Endothelial cell (in vitro differentiated cells): ENCODE measurements at places on chromosomes 7 and 10. TPM values are rescaled to one million over a fixed set of nuclear protein-coding genes. Genes with fewer than 3 reads are reported as not detected.
A peak's percentile ranks its signal among the peaks of the same experiment; 100 is the strongest.

SEMA3C gene
- 0.26 TPM for total RNA-seq

ANKRD30A gene
- total RNA-seq = not detected

SPRN gene
- 0.28 TPM for total RNA-seq

NEUROD6 gene
- not detected for total RNA-seq

CDC14C gene
- total RNA-seq = not detected

PRLHR gene
- not detected for total RNA-seq

SPDYE9 gene
- total RNA-seq = 0.13 TPM

RARRES2 gene
- 4.9 TPM for total RNA-seq

MGAM2 gene
- 0.15 TPM for total RNA-seq

NAT16 gene
- not detected for total RNA-seq

MOGAT3 gene
- not detected for total RNA-seq

MYL10 gene
- total RNA-seq = not detected

GRCh38 chr7:118045629-118046028, 138.3 kb upstream of the LSM8 start:
- H3K27me3 ChIP-seq = no peaks in the 10 kb centered on the region
- H3K4me3 ChIP-seq = no peak overlapping the region
- no peaks in the 10 kb centered on the region for H3K36me3 ChIP-seq
- no peak overlapping the region for H3K27ac ChIP-seq
- peaks cover 9% of the 10 kb centered on the region for H3K4me1 ChIP-seq

GRCh38 chr7:124765401-124766352, at the start of gene GPR37:
GPR37 (minus strand) TSS chr7:124765792; CDS start chr7:124764976, 816 bp downstream.
- H3K4me3 ChIP-seq = peak within 1 kb of the TSS; percentile 93
- peak; percentile 66 for DNase-seq
- H3K27ac ChIP-seq = no peak within 1 kb of the TSS
- peaks cover 9% of the 10 kb centered on the region for H3K27me3 ChIP-seq
- H3K4me1 ChIP-seq = peaks cover 14% of the 10 kb centered on the region

- no peak for DNase-seq
- H3K4me1 ChIP-seq = peaks cover 12% of the 10 kb centered on the region
- H3K36me3 ChIP-seq = peaks cover 7% of the 10 kb centered on the region
- no peak overlapping the region for H3K4me3 ChIP-seq
Measured at GRCh38 chr10:120606051-120606764, 149.2 kb downstream of the PLPP4 start.

GRCh38 chr7:155961241-155962190, 149.3 kb upstream of the SHH start:
- peaks cover 8% of the 10 kb centered on the region for H3K27me3 ChIP-seq
- H3K4me1 ChIP-seq = peaks cover 12% of the 10 kb centered on the region
- DNase-seq = no peak
- no peak overlapping the region for H3K4me3 ChIP-seq
- H3K27ac ChIP-seq = no peak overlapping the region

GRCh38 chr10:24938525-24938924, 13.9 kb downstream of the PRTFDC1 start:
- H3K4me3 ChIP-seq = no peak overlapping the region
- H3K4me1 ChIP-seq = no peaks in the 10 kb centered on the region
- no peaks in the 10 kb centered on the region for H3K27me3 ChIP-seq
- peaks cover 12% of the 10 kb centered on the region for H3K36me3 ChIP-seq
- H3K27ac ChIP-seq = no peak overlapping the region

DNA sequence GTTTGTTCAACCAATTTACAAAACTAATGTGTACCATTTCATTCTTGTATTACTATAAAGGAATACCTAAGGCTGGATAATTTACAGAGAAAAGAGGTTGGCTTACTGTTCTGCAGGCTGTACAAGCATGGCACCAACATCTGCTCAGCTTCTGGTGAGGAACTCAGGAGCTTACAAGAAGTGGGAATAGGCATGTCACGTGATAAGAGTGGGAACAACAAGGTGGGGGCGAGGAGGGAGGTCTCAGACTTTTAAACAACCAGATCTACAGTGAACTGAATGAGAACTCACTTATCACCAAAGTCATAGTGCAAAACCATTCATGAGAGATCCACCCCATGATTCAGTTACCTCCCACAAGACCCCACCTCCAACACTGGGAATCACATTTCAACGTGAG, 1178.0 kb downstream of the REEP3 start:
- H3K27me3 ChIP-seq = no peaks in the 10 kb centered on the region
- no peaks in the 10 kb centered on the region for H3K36me3 ChIP-seq
- no peaks in the 10 kb centered on the region for H3K4me1 ChIP-seq
- no peak for DNase-seq
- no peak overlapping the region for H3K4me3 ChIP-seq

DNA sequence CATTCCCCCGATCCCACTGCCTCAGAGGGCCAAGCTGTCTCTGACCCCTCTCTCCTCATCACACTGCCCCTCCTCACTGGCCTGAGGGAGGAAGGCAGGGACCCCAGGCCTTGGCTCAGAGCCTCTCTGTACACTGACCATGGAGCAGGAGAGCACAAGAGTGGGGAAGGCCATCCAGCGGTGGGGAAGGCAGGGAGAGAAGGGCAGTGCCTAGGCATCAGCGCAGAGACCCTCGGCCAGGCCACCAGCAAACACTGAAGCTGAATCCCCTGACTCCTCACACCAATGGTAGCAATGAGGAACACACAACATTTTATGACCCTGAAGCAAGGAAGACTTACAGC, 14.8 kb downstream of the OGDHL start:
- H3K27ac ChIP-seq = no peak overlapping the region
- no peak for DNase-seq
- H3K36me3 ChIP-seq = peaks cover 8% of the 10 kb centered on the region
- H3K4me1 ChIP-seq = peaks cover 16% of the 10 kb centered on the region
- peaks cover 3% of the 10 kb centered on the region for H3K27me3 ChIP-seq

GRCh38 chr7:44477063-44477830, 13.2 kb downstream of the NUDCD3 start:
- peaks cover 12% of the 10 kb centered on the region for H3K36me3 ChIP-seq
- peak overlapping the region; percentile 14 for H3K27ac ChIP-seq
- peaks cover 1% of the 10 kb centered on the region for H3K27me3 ChIP-seq
- DNase-seq = peak; percentile 76
- H3K4me3 ChIP-seq = no peak overlapping the region
- H3K4me1 ChIP-seq = peaks cover 6% of the 10 kb centered on the region

DNA sequence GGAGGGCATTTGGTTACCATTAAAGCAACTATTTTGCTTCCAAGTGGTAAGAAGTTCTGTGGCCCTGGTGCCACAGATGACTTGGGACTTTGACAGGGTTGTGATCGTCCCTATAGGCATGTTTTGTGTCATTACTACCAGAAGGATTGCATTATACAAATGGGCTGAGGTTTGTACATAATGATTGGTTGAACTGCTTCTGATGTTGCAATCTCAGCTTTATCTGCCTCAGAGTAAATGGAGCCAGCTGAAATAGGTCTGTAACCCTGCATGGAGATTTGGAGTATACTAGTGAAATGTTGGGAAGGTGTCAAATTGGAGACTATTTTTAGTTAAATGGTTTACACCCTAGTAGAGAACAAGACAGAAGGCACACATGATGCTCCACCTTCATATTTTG, 46.1 kb upstream of the SEPTIN7 start:
- no peak overlapping the region for H3K27ac ChIP-seq
- peaks cover 2% of the 10 kb centered on the region for H3K27me3 ChIP-seq
- no peak overlapping the region for H3K4me3 ChIP-seq
- DNase-seq = no peak
- H3K4me1 ChIP-seq = peaks cover 4% of the 10 kb centered on the region
- H3K36me3 ChIP-seq = no peaks in the 10 kb centered on the region

- no peak overlapping the region for H3K4me3 ChIP-seq
- no peaks in the 10 kb centered on the region for H3K4me1 ChIP-seq
- H3K36me3 ChIP-seq = no peaks in the 10 kb centered on the region
- H3K27me3 ChIP-seq = peaks cover 2% of the 10 kb centered on the region
- H3K27ac ChIP-seq = no peak overlapping the region
- no peak for DNase-seq
Measured at GRCh38 chr10:124384591-124385190, 34.0 kb downstream of the OAT start.

DNA sequence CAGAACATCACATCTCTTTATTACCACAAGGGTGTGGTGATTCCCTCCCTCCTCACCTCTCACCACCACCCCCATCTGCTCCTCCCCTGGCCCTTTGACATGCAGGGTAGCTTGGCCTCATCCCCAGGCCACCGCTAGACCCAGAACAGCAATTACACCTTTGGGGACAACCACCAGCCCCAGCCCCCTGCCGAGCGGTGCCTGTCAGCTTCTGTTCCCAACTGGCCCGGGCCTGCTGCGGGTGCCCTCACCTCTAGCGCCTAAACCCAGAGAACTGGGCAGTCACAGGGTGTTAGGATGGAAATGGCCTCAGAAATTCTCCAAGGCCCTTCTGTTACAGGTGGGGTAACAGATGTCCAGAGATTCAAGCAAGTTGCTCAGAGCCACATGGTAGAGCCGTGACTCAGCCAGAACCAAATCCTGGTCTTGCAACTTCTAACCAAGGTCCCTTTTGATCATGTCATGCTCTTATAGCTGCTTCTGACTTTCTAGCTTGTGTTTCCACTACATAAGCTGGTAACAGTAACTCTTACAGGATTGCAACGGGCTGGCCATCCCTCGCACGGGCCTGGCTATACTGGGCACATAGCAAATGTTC, 78.0 kb downstream of the PRKAG2 start:
- H3K36me3 ChIP-seq = no peaks in the 10 kb centered on the region
- no peak overlapping the region for H3K4me3 ChIP-seq
- no peak overlapping the region for H3K27ac ChIP-seq
- peaks cover 3% of the 10 kb centered on the region for H3K4me1 ChIP-seq
- H3K27me3 ChIP-seq = peaks cover 5% of the 10 kb centered on the region
- no peak for DNase-seq

DNA sequence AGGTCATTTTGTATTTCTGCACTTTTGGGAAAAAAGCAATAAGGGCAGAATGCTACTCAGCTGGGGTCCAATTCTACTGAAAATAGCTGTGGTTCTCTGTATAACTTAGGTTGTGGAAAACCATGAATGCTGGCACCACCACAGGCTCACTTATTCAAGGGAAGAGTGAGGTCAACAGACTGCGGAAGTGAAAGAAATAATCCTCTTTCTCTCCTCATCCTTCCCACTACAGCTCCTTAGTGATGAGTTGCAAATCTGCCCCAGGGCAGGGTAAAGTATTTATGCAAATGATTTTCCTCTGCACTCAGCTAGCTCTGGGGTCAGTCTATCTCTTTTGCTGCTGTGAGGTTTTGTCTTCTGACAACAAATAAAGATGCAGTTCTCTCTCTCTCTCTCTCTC, 74.1 kb upstream of the PTPRZ1 start:
- H3K36me3 ChIP-seq = no peaks in the 10 kb centered on the region
- peaks cover 8% of the 10 kb centered on the region for H3K4me1 ChIP-seq

DNA sequence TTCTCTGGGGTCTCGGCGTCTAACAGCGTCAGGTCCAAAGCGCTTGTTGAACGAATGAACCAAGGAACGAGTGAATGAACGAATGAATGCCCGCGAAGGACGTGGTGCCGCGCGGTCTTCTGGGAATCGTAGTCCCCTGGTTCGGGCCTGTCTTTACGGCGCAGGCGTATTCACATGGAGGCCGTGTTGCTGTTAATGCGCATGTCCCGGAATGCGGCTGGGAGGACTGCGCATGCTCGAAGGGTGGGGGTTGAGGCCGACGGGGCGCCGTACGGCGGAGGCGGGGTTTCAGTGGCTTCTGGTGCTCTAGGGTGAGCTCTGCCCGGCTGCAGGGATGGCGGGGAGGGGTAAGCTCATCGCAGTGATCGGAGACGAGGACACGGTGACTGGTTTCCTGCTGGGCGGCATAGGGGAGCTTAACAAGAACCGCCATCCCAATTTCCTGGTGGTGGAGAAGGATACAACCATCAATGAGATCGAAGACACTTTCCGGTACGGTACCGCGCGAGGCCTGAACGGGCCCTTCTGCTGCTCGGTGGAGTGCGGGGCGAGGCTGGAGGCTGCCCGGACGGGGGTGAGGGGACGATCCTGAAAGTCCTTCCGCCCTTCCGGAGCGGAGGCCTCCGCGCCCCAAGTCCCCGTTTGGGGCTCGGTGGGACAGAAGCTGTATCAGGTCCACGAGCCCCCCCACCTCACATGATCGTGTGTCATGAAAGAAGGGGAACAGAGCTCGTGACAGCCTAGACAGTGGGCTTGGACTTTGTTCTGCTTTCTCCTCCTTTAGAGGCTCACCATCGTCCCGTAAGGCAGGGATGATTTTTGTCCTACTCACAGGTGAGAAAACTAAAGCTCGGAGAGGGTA, at the start of gene ATP6V1F:
Gene ATP6V1F (plus strand): TSS at position 286 of the 862 bp plus-strand sequence. CDS start 49 bp downstream, at position 335.
- H3K27me3 ChIP-seq = peaks cover 21% of the 10 kb centered on the region
- peak; percentile 100 for DNase-seq
- H3K4me1 ChIP-seq = peaks cover 9% of the 10 kb centered on the region
- H3K4me3 ChIP-seq = peak within 1 kb of the TSS; percentile 99
- peaks cover 18% of the 10 kb centered on the region for H3K36me3 ChIP-seq
- H3K27ac ChIP-seq = peak within 1 kb of the TSS; percentile 87

DNA sequence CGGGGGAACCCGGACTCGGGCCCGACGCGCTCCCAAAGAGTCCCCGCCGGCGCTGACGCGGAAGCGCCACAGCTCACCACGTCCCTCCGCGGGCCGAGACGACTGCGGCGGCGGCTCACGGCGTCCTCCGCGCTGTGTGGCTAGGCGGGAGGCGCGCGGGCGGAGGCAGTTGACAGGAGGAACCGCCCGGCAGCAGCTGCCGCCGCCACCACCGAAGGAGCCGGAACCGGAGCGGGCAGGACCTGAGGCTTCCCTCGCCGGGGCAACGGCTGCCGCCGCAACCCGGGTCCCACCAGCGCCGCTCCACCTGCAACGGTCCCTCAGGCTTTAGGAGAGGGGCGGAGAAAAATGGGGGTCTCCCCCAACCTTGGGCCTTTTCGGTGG, 334 bp downstream of the ZNF800 start:
- peaks cover 5% of the 10 kb centered on the region for H3K27me3 ChIP-seq
- H3K36me3 ChIP-seq = peaks cover 32% of the 10 kb centered on the region
- H3K4me3 ChIP-seq = peak overlapping the region; percentile 95
- peak; percentile 65 for DNase-seq

- peaks cover 14% of the 10 kb centered on the region for H3K27me3 ChIP-seq
- H3K36me3 ChIP-seq = peaks cover 3% of the 10 kb centered on the region
- H3K4me1 ChIP-seq = peaks cover 2% of the 10 kb centered on the region
- no peak overlapping the region for H3K4me3 ChIP-seq
- H3K27ac ChIP-seq = no peak overlapping the region
- DNase-seq = no peak
Measured at GRCh38 chr10:78450807-78451485, 417.3 kb downstream of the RPS24 start.

DNA sequence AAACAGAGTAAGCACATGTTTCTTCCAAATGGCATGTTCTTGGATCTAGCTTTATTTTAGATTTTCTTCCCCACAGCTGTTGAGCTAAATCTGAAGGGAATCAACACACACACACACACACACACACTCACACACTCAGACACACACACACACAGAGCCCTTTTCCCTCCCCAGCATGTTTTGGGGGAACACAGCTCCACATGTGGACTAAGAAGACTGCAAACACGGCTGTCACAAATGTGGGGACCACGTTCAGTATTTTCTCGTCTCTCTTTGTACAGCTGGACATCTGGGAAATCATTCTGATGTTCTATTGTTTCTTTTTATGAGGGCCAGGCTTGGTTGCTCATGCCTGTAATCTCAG, 116.3 kb downstream of the ABLIM1 start:
- DNase-seq = no peak
- peaks cover 16% of the 10 kb centered on the region for H3K4me1 ChIP-seq
- peaks cover 8% of the 10 kb centered on the region for H3K27me3 ChIP-seq
- H3K27ac ChIP-seq = no peak overlapping the region
- peaks cover 11% of the 10 kb centered on the region for H3K36me3 ChIP-seq
- no peak overlapping the region for H3K4me3 ChIP-seq

- no peak overlapping the region for H3K27ac ChIP-seq
- no peak for DNase-seq
- H3K4me3 ChIP-seq = no peak overlapping the region
- H3K4me1 ChIP-seq = no peaks in the 10 kb centered on the region
- no peaks in the 10 kb centered on the region for H3K36me3 ChIP-seq
Measured at GRCh38 chr7:87999261-87999660, 65.2 kb downstream of the ADAM22 start.

- no peaks in the 10 kb centered on the region for H3K36me3 ChIP-seq
- no peak overlapping the region for H3K4me3 ChIP-seq
- no peak overlapping the region for H3K27ac ChIP-seq
- H3K27me3 ChIP-seq = no peaks in the 10 kb centered on the region
- no peak for DNase-seq
Measured at GRCh38 chr7:149664666-149665065, 108.7 kb downstream of the ZNF467 start.
